ENCODE measurements at places on chromosomes 3 and 15. TPM values are rescaled to one million over a fixed set of nuclear protein-coding genes. Genes with fewer than 3 reads are reported as not detected.
A peak's percentile ranks its signal among the peaks of the same experiment; 100 is the strongest.

DNA sequence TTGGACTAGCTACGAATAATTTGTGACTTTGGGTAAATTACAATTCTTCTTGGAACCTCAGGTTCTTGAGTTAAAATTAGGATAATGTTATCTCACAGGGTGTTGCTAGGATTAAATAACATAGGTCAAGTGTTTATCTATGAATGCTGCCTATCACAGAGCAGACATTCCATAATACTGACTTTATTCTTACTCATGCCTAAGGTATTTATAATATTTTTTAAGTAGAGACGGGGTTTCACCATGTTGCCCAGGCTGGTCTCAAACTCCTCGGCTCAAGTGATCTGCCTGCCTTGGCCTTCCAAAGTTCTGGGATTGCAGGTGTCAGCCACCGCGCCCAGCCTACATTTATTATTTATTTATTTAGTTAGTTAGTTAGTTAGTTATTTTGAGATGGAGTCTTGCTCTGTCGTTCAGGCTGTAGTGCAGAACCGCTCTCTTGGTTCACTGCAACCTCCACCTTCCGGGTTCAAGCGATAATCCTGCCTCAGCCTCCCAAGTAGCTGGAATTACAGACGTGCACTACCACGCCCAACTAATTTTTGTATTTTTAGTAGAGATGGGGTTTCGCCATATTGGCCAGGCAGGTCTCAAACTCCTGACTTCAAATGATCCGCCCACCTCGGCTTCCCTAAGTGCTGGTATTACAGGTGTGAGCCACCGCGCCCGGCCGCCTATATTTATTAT, 741 bp upstream of the ZNF106 start:
- DNase-seq = no peak

DNA sequence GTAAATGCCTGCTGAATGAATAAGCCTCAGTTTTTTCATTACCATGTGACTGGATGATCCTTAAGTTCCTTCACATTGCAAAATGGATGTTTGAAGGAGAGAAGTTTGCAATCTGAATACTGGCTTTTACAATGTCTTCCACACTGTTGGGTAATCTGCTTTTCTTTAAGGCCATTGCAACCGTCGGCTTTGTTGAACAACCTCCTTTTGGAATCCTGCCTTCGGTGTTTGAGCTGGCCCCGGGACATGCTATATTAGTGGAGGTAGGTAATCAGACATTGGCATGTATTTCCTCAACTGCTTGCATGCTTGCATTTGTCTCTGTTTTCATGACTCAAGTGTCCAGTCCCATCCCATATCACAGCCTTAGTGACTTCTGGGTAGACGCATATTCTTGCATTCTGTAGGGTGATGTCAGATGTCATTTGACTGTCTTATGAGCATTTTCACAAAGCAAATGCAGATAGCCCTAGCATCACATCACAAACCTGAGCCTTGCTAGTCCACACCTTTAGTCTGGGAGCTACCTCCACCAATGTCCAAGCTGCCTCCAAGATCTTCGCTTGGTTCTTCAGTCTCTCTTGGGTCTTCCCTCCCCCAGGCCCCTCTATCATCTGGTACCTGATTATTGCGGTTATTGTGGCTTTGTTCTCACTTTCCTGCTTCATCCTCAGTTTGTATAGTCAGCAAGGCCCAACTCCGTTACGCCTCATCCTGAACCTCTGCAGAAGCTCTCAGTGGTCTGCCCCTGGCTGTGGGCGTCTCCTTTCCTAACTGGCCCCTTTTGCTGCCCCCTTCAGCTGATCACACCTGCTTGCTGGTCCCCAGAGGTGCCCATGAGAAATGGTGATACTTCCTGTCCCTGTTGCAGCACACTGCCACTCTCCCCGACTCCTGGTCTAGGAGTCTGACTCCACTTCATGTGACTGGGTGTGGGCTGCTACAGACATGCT, 48.5 kb downstream of the ACAA1 start:
- no peak for DNase-seq

GRCh38 chr15:39127925-39128617, 452.8 kb upstream of the THBS1 start:
- no peak for DNase-seq

- DNase-seq = no peak
Observed at GRCh38 chr15:101145362-101145761, 106.5 kb downstream of the CHSY1 start.

DNA sequence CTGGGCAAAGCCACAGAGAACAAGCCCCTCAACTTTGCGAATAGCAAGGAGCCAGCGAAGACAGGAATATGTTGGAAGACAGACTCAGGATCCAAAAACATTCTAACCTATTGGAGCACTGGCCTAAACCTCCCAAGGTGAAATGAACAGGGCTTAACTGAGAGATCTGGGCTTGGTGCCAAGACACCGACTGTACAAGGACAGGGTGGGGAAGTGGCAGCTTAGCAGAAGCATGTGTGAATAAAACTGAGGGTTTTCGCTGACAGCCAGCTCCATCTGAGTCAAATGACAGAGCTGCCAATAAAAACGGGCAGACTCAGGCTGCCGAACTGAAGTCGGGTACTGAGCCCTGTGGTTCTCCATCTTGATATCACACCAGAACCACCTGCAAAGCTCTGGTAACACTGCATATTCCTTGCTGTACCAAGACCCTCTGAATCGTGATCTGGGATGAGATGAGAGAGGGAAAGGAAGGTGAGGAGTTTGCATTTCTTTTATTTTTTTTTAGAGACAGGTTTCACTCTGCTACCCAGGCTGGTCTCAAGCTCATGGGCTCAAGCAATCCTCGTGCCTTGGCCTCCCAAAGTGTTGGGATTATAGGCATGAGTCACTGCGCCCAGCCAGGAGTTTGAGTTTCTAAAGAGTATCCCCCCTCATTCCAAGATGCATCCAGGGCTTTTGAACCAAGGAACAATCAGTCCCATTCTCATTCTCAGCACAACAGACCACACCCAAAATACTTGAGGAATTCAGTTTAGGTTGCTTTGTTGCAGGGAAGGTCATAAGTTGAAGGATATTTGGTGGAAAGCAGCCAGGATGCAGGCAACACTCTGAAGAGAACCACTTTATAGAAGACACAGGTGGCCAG, 6.0 kb upstream of the PLCB2 start:
- DNase-seq = no peak

GRCh38 chr15:49715211-49715610, 94.4 kb downstream of the DTWD1 start:
- no peak for DNase-seq

GRCh38 chr3:126367316-126367805, 10.2 kb upstream of the KLF15 start:
- DNase-seq = peak; percentile 5

DNA sequence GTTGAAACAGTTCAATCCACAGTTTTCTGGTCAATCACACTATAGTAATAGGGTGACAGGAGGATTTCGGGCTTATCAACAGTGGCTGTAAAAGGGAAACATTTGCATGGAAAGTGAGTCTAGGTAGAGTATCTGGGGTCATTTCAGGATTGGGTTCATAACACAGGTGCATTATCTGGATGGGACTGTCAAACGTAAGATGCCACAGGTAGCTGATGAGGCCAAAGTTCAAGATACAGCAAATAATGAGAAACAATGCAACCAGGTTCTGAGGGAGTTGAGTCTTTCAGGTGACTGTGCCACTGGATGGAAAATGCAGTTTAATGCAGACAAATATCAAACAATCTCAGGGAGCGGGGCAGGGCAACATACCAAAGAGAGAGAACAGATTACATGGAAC, 62.2 kb downstream of the WDR76 start:
- DNase-seq = no peak

DNA sequence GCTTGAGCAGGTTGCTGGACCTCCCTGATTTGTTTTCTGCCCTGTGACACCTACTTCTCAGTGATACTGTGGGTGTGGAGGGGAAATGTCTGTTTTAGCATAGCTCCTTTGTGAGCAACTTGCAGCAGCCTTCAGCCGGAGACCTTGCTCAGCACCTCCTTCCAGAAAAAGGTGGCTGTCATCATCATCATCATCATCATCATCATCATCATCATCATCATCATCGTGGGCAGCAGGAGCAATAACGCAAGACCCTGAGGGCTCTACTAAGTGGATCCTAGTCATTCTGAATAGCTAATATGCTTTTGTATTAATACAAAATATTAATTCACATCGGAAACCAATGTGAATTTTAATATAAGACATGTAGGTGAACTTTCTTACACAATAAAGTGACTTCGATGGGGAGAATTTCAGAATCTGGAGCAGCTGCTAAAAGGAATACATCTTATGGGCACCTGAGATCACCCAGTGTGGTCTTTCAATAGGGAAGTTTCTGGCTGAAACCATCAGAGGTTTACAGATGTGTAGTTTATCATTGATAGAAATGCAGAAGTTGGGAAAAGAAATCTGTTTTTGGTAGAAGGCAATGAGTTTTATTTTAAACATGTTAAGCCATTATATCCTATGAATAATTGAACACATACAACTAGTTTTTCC, 8.6 kb downstream of the GABRR3 start:
- no peak for DNase-seq

DNA sequence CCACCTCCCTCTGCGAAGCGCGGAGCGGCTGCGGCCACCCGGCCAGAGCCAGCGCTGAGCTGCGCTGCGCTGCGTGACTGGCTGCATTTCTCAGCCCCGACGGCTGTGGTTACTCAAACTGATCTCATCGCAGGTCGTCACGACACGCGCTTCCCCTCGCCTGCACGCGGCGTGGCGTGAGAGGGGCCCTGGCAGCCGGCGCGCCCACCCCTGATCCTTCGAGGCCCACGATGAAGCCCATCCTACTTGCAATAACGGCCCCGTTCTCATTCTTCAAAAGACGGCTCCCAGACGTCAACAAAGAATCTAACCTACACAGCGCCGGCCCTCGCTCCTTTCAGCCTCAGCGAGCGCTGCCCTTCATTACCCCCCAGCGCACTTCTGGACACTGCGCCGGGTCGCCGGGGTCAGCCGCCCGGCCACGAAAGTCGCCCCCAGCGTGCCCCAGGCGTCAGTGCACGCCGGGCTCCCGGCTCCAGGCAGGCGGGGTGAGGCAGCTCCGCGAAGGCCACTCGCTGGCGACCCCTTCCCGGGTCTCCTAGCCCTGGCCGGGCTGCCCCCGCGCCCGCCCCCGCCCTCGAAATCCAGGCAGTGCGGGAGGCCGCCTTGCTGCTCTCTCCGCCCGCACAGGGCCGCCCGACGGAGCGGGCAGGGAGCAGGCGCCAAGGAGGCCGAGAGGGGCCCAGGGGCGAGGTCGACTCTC, 9.9 kb upstream of the LEKR1 start:
- DNase-seq = peak; percentile 50

DNA sequence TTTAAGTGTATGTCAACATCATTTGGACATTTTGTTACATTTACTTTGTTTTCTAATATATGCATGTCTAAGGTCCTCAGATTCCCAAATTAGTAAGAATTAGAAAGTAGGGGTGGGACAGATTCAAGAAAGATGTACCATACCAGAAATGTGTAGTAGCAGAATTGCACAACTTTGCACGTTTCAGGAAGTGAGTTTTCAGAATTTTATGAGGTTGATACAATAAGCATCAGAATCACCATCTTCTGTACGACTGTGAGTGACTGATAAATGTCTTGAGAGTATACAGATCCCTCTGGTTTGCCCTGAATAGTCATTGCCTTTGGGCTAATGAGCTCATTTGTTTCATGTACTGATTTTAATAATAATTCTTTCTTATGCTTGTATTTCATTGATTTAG, 9.3 kb downstream of the ARIH2 start:
- no peak for DNase-seq

DNA sequence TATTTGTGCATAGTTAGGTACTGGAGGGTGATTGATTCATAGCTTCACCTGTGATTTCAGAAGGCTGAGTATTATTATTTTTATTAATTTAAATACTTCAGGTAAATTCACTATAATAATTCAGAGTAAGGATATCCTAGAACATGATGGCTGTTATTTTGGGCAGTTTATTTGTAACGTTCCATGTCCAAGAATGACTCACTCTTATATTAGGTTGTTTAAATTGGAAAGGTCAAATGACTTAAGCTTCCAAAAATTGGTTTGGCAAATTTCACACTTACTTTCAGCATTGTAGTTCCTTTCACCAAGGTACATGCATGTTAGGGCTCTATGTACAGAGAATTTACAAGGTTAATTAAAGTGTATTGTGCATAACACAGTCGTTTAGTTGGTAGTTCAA, 120.2 kb downstream of the EPHA3 start:
- DNase-seq = no peak

GRCh38 chr3:115932807-115933206, 309.5 kb downstream of the GAP43 start:
- no peak for DNase-seq

DNA sequence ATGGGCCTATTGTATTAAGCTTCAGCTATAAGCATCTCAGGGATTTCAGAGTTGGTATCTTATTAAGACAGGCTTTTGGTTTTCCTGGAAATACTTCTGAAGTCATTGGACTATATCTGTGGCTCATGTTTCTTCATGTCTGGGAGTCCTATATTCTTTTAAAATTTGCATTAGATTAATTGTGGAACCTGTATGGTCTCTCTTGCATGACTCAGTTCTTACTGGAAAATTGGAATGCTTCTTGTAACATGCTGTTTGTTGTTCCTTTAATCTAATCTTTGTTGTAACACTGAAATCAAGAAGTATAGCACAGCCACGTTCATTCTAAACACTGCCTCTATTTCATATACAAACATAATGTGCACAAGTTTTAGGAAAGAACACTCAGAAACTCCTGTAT, 208.1 kb downstream of the RBMS3 start:
- DNase-seq = no peak

DNA sequence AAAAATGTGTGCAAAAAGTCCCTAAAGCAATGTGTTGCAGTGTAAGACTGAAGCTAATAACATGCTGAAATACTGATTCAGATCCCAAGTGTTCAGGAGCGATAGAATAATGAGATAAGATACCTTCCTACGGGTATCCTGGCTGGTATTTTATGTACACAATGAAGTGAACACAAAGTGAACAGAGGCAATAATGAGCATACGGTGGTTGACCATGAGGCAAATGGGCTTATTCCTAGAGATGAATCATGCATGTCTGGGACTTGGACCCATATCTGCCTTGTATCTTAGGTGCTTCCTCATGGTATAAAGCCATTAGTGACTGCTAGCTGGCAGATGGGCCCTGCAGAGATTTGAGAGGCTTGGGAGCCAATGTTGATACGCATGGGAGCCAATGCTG, 21.5 kb downstream of the PTPRG start:
- no peak for DNase-seq

- no peak for DNase-seq
Observed at GRCh38 chr15:37888356-37888755, 46.1 kb upstream of the TMCO5A start.

- DNase-seq = no peak
Observed at GRCh38 chr15:74216949-74217348, 14.4 kb upstream of the STRA6 start.

- no peak for DNase-seq
Observed at GRCh38 chr3:126478581-126479310, 3.1 kb upstream of the ZXDC start.

- no peak for DNase-seq
Observed at GRCh38 chr3:185330238-185330637, 32.7 kb upstream of the MAP3K13 start.

- DNase-seq = no peak
Observed at GRCh38 chr3:171801738-171802589, 8.3 kb downstream of the PLD1 start.

ZIC1 gene
- total RNA-seq = 30.3 TPM

EIF4E3 gene
- total RNA-seq = 14.3 TPM

LCMT2 gene
- 9.6 TPM for total RNA-seq

NT5DC2 gene
- 377 TPM for total RNA-seq

AADAC gene
- 0.32 TPM for total RNA-seq

TTLL13 gene
- total RNA-seq = 0.18 TPM

CFAP161 gene
- not detected for total RNA-seq

UTS2B gene
- 0.55 TPM for total RNA-seq

ACP3 gene
- 2.5 TPM for total RNA-seq

CTXN2 gene
- total RNA-seq = 0.07 TPM

ARNT2 gene
- 5.0 TPM for total RNA-seq

SEMA7A gene
- 17.9 TPM for total RNA-seq
